Stimulated activated effector memory CD8-positive, alpha-beta T cell treated with anti-CD3 and anti-CD28 coated beads, Interleukin-12 subunit alpha, Interleukin-12 subunit beta, amount 100 ng/mL, for 72 hours (primary cell): ENCODE measurements at places on chromosomes 6 and 20.

DNA sequence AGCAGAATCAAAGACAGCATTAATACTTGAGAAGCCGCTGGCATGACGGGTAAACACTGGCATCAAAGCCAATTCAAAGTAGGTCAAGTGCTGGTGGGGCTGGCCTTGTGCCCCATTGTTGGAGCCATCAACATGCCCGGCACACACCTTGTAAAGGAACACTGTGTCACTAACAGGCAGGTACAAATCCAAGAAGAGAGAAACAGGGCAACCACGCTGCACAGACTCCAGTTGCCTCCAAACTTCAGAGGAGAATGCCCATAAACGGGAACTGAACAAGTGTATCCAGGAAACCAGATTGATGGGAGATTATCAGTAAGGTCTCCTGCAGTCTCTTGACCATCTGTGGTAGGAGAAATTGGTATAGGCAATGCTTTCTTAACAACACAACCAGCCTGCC, 127.0 kb upstream of the STXBP5 start:
- DNase-seq, result no peak

DNA sequence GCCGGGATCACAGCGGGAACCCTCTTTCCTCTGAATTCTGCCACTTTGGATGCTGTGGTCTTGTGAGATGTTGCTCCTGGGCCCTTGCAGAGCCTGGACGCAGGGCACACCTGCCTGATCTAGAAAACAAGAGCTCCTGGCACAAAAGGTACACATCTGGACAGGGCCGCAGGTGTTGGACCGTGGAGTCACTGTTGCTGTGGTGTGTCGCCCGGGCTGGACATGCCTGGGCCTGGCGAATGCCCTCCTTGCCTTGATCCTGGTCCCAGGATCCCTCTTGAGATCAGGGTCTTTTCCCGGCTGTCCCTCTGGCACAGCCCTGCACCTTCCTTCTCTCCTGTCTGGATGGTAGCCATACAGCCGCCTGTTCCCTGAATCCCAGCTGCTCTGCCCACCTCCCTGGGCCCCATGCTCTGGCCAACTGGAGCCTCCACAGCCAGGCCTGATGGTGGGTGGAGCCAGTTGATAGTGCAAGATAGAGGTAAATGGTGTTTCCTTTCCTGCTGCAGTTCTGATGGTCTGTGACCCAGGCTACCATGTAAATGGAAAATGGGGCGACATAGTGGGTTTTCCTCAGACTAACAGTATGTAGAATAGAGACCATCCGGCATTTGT, 5.0 kb downstream of the FOXP4 start:
- no peak for DNase-seq

GRCh38 chr6:18748314-18748713, 361.2 kb downstream of the RNF144B start:
- DNase-seq, result no peak

DNA sequence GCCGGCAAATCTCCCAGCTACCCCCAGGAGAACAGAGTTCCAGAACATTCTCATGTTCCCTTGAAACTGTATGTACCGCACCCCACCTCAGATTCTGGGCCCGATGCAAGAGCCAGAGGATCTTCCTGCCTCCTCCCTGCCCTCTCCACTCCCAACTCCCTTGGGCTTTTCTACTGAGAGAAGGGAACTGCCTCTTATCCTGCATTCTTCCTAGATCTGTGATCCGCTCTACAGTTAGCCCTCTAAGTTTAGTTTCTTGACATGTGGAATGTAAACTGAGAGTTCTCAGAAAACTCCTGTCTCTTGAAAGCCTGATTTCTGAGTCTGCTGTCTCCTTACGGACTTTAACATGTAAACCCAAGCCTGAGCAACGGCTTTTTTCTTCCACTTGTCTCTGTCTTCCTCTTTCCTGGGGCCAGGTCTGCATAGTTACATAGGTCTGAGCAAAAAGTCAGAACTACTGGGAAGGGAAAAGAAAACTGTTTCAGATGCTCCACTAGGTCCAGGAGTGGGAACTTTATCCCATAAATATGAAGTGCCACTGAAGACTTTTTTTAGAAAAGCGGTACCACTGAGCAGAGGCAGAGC, 86.5 kb upstream of the TNFAIP3 start:
- no peak for DNase-seq

GRCh38 chr6:48486876-48487275, 375.9 kb upstream of the PTCHD4 start:
- no peak for DNase-seq

DNA sequence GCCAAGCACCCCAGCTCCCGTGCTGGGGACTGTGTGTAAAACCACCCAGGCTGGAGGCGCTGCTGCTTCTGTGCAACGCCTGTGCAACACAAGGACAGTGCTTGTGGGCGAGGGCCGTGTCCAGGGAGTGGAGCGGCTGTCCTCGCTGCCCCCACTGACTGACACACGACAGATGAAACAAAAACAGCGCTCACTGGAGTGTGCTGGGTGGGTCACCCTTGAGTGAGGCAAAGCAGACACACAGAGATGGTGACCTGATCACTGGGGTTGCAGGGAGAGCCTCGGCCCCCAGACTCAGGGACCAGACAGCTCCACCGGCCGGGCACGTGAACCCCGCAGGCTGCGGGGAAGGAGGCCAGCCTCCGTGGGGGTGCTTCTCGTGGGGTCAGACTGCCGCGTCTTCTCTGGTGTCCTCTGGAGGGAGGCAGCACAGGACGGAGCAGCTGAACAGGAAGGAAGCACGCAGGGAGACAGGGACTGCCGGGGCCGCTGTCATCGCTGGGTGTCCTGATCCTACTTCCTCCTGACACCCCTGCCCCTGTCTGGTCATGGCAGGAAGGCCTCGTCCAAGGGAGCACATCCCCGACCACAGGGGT, 75.9 kb upstream of the CST7 start:
- DNase-seq, result peak; percentile 37

DNA sequence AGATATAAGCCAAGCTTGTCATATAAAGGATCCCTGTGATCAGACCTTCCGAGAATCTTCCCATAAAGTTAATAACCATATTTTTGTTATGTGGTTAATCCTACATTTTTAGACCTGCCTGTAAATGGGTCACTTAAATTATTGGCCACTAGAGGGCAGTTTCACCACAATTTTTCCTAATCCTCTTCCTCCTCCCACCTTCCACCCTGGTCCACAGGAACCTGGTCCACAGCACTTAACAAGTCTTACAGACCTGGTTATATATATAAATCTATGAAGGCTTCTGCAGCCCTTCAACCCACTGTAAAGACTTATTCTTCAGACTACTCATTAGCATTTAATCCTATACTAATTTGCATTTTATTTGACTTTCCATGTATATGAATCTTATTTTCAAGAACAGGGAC, 28.3 kb downstream of the MRS2 start:
- DNase-seq, result no peak

DNA sequence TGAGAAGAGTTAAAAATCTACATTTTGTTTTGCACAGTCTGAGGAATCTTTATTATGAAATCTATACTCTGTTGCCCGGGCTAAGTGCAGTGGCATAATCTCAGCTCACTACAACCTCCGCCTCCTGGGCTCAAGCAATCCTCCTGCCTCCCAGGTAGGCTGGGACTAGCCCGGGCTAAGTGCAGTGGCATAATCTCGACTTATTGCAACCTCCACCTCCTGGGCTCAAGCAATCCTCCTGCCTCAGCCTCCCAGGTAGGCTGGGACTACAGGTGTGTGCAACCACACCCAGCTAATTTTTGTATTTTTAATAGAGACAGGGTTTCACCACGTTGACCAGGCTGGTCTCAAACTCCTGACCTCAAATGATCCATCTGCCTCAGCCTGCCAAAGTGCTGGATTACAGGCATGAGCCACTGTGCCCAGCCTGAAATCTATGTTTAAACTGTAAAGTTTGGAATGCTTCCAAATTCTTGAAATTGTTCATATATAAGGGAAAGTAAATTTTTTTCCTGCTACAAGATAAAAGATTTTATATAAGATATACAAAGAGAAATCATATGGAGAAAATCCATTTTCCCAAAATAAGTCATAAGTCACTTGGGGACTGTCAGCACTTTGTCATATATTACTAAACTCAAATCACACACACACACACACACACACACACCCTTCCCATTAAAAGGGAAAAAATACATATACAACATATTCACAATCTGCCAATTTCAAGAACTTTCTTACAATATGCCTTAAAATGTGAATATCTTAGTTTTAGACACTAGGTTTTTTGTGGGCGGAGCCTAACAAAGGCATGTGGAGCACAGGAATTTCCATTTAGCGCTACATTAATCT, 19.4 kb downstream of the PTPRK start:
- no peak for DNase-seq

DNA sequence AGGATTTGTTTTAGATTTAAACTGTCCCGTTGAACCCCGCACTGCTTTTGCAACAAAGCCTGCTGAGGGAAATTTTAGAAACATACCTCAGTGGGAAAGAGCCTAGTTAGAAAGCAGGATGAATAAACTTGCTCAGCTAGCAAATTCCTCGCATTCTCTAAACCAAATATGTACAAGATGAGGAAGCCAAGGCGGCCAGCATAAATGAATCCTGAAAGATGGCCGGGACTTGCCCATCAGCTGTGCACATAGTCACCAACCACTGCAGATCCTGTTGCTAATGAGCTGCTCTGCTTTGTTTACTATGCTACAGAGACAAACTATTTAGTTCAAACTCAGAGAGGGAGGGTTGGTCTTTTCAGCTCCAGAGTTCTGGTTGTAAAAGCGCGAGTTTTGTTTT, 49.0 kb downstream of the TMEM170B start:
- no peak for DNase-seq
